ENCODE measurements at places on chromosomes 7 and 10. TPM values are rescaled to one million over a fixed set of nuclear protein-coding genes. Genes with fewer than 3 reads are reported as not detected.

The CRYGN gene
- total RNA-seq, result not detected

The TCAF1 gene
- 206 TPM for total RNA-seq

The ASB10 gene
- not detected for total RNA-seq

The PLEKHS1 gene
- total RNA-seq, result not detected

The TFPI2 gene
- not detected for total RNA-seq

The PRKG1 gene
- total RNA-seq, result 27.2 TPM

The PDGFA gene
- 24.4 TPM for total RNA-seq

The PKD2L1 gene
- not detected for total RNA-seq

The KCNH2 gene
- 17.2 TPM for total RNA-seq

The ZNF316 gene
- 28.5 TPM for total RNA-seq

The AEBP1 gene
- total RNA-seq, result 10.3 TPM

The NUPR2 gene
- total RNA-seq, result not detected

The GET4 gene
- total RNA-seq, result 19.1 TPM

The GALNT17 gene
- 17.2 TPM for total RNA-seq

The GIMAP7 gene
- total RNA-seq, result 1.6 TPM

The AKR1C4 gene
- not detected for total RNA-seq

The FAS gene
- total RNA-seq, result 1.9 TPM

The PPP2R2D gene
- total RNA-seq, result 66.7 TPM

The AKR1C8 gene
- total RNA-seq, result not detected

The MYL10 gene
- not detected for total RNA-seq

The MAGI2 gene
- 297 TPM for total RNA-seq

The CPA5 gene
- not detected for total RNA-seq

The SEMA3E gene
- 20.3 TPM for total RNA-seq

The BLNK gene
- total RNA-seq, result 1.3 TPM

The PDK4 gene
- total RNA-seq, result 4.4 TPM

The RNF148 gene
- total RNA-seq, result 1.3 TPM

The PNLIPRP2 gene
- total RNA-seq, result not detected

The GAD2 gene
- 27.2 TPM for total RNA-seq

The SPDYE9 gene
- not detected for total RNA-seq

The GPR158 gene
- total RNA-seq, result 7.8 TPM

The FAM170B gene
- total RNA-seq, result not detected

The SLIT1 gene
- 98.0 TPM for total RNA-seq

The BAMBI gene
- 1.9 TPM for total RNA-seq

All from parietal lobe (tissue), 2 donors.